ENCODE measurements at places on chromosomes 1 and 21.

DNA sequence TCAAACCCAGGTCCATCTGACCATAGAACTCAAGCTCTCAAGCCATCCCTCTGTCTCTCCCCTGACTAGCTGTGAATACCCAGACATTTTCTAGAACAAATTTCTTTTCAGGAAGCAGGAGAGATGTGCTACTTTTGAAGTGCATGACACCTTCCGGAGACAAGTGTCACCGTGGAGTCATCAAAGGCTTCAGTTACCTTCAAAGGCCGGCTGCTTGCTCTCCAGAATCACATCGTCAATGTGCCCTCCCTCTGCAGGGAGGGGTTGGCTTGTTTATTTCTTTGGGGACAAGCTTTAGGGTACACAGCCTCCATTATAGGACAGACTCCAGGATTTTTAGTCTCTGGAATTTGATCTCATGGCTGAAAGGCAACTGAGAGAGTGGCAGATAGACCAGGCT, 37.7 kb upstream of the IGSF21 start:
- no peak for DNase-seq

DNA sequence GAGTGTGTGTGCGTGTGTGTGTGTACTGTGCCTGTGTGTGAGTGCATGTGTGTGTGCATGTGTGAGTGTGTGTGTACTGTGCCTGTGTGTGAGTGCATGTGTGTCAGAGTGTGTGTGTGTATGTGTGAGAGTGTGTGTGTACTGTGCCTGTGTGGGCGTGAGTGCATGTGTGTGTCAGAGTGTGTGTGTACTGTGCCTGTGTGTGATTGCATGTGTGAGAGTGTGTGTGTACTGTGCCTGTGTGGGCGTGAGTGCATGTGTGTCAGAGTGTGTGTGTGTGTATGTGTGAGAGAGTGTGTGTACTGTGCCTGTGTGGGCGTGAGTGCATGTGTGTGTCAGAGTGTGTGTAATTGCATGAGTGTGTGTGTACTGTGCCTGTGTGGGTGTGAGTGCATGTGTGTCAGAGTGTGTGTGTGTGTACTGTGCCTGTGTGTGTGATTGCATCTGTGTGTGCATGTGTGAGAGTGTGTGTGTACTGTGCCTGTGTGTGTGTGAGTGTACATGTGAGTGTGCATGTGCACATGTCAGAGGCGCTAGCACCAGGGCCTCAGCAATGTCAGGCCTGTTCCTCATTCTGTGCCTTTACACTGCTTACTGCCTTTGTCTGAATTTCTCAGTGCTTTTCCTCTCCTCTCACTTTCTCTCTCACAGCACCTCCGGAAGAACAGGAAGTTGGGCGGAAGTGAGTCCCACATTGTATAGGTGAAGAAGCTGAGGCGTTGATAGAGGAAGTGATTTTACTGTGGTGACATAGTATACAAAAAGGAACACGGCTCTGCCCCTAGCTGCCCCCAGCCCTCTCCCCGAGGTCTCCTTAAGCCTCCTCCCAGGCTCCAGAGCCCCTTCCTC, 4.9 kb downstream of the SLC5A9 start:
- DNase-seq = no peak

GRCh38 chr1:108208724-108209446, 8.7 kb upstream of the SLC25A24 start:
- no peak for DNase-seq

DNA sequence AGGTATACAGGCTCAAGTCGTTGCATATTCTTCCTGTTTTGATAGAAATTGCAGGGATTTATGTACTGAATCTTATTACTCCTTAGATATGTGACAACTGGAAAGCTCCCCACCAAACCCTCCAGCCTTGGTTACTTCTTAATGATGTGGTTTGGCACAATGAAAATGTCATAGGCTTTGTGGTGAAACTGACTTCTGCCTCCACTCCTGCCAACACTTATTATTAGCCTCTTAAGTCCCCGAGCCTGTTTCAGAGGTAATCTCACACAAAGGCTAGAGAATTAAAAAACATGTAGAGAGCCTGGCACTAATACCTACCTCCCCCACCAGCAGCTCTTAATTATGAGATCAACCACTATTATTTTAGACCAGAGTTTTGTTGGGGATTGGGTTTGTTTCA, 4.2 kb downstream of the COX20 start:
- no peak for DNase-seq

DNA sequence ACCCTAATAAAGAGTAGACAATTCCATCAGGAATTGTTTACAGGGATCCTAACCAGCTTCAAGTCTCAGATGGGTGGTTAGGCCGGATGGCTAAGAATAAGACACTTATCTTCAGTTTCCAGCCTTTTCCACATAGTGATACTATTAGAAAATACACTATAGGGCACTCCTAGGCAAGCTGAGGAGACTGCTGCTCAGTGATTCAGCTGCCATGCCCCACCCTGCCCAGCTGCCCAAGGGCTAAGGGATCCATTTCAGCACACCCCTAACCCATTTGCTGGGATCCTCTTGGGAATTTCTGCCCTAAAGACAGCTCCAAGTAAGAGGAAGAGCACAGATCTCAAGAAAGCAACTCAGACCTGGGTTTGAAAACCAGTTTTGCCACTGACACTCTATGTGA, 31.9 kb downstream of the PLPP3 start:
- DNase-seq = no peak

DNA sequence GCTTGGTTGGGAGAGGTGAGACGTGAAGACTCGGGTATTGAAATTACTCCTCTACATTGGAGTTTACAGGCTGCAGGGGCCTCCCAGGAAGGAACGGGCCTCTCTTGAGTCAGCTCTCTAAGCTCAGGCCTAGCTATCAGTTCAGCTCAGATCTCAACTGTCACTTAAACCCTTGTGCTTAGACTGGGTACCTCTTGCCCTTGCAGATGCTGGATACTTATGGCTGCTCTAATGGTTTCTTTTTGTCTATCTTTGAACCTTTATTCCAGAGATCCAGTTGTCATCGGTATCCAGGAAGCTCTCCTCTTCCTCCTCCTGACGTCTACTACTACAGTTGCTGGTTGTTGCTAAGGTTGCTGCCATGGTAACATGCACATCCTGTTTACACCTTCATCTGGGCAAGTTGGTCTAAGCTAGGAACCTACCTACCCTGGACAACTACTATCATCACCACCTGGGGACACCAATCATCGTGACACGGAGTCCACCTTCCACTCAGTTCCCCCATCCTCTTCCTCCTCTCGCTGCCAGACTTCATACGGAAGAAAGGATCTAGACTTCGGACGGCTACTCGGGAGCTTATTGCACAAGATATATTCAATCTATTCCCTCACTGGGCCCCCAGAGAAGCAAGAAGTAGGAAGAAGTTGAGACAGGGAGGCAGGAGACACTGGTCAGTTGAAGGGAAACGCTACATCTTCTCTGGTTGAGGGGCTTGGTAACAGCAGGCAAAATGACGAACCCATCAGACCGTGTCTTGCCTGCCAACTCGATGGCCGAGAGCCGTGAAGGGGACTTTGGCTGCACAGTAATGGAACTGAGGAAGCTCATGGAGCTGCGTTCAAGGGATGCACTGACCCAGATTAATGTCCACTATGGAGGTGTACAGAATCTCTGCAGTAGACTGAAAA, 56.1 kb downstream of the ATP2B4 start:
- no peak for DNase-seq

- DNase-seq = no peak
Measured at GRCh38 chr1:78519446-78519845, 28.7 kb downstream of the PTGFR start.

Measured in fibroblast of skin of left biceps (primary cell).